SJCRH30 (cell line): ENCODE measurements at places on chromosomes 3 and 15. TPM values are rescaled to one million over a fixed set of nuclear protein-coding genes. Genes with fewer than 3 reads are reported as not detected.

GRCh38 chr3:72142028-72142427 lies 357.1 kb upstream of the PROK2 start:
- no peak for DNase-seq

Gene C15orf40
- total RNA-seq, result 11.2 and 12.3 TPM in 2 replicates

DNA sequence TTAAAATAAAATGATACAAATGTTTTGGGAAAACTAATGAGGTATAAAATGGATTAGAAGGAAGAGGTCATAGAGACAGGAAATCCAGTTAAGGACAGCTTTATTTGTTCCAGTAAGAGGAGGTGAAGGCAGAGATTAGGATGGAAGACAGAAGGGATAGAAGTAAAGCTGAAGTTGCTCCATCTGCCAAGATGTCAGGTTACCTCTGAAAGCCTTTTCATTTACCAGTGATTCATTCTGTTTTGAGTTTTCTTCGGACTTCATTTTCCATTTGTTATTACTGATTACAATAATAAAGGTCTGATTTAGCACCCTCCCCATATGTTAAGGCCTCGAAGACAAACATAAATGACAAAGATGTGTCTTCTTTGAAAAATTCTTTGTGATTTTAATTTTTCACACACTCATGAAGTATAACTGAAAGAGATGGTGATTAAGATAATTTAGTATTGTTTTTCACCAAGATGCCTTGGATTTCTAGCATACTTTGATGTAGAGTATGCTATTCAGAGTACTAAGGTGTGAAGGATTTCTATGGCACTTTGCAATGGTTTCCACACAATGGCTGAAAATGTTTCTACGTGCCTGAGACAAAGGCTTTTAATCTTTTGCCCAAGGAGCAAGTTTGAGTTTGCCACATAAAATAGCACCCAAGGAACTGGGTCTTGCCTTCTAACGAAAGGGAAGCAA lies 75.4 kb upstream of the PLAAT1 start:
- no peak for DNase-seq

Gene GOLGA8J
- total RNA-seq, result not detected in 2 replicates

- DNase-seq, result no peak
Observed at GRCh38 chr15:24067733-24068501, 380.8 kb upstream of the NDN start.

GRCh38 chr15:66830358-66830757 lies 128.3 kb downstream of the SMAD6 start:
- DNase-seq, result no peak

- peak; percentile 10 for DNase-seq
Observed at GRCh38 chr3:170869239-170869590, 780 bp downstream of the RPL22L1 start.

Gene MED12L
- not detected in 2 replicates for total RNA-seq

DNA sequence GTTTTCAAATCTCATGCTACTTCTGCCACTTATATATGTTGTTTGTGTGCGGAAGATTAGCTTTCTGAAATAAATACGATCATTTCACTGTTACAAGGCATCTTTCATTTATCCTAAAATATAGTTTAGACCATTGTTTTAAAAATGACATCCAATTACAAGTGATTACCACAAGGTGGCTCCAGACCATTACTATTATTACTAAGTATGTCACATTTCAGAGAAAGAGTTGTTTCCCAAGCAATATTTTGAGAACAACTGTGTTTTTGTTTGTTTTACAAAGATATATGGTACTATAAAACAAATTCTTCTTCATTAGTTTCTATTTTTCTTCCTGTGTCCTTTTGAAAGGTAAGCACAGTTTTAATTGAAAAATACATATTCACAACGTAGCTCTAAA lies 136.0 kb upstream of the RAP2B start:
- peak; percentile 64 for DNase-seq

Gene HEMK1
- total RNA-seq, result 6.2 and 6.3 TPM in 2 replicates

Gene DUOXA2
- not detected in 2 replicates for total RNA-seq

DNA sequence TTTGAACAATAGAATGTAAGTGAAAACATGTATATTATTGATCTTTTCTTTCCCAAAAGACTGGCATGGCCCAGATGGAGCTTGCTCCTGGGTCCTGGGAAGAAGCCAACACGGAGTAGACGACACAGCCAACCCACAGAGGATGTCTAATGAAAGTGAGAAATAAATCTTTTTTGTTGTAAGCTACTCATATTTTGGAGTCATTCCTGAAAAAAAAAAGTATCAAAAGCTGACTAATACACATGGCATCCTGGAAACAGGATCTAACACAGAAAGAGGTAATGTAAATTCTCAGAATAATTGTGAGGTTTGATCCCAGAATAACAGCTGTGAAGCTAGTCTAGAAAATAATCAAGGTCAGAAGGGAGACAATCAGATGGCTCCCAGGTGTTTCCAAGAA lies 12.6 kb upstream of the FRMD5 start:
- DNase-seq, result peak; percentile 20

DNA sequence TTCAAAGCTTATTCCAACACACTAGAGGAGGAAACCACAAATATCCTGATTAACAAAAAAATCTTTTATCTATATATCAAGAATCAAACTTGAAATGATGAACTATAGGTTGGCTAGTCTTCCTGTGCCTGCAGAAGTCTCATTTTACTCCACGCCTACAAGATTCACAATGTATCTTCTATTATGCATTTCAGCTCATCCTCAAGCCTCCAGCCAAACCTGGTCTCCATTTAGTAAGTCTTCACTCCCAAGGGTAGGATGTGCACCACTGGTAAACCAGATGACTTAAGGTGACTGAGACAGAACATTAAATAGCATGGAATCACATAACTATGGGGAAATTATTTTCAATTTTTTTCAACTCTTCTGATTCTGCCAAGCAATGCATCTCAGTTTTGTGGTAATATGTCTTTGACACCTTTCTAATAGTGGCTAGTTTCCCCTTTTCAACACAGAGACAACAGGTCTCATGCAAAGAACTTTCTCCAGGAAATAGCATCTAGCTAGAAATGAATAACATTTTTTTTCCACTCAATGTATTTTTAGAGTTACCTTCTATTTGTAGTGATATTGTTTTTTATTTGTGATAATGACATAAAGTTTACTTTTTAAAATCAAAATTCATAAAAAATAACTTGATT lies 166.9 kb downstream of the TNIK start:
- DNase-seq, result no peak
